ENCODE measurements at places on chromosomes 13 and 19. TPM values are rescaled to one million over a fixed set of nuclear protein-coding genes. Genes with fewer than 3 reads are reported as not detected.

DDX39A gene
- total RNA-seq, result 105 TPM

GRIK5 gene
- total RNA-seq, result 66.3 TPM

SYDE1 gene
- 19.6 TPM for total RNA-seq

LRRC63 gene
- not detected for total RNA-seq

PROZ gene
- not detected for total RNA-seq
